ENCODE measurements at places on chromosomes 2 and 18. TPM values are rescaled to one million over a fixed set of nuclear protein-coding genes. Genes with fewer than 3 reads are reported as not detected.
A peak's percentile ranks its signal among the peaks of the same experiment; 100 is the strongest.

DNA sequence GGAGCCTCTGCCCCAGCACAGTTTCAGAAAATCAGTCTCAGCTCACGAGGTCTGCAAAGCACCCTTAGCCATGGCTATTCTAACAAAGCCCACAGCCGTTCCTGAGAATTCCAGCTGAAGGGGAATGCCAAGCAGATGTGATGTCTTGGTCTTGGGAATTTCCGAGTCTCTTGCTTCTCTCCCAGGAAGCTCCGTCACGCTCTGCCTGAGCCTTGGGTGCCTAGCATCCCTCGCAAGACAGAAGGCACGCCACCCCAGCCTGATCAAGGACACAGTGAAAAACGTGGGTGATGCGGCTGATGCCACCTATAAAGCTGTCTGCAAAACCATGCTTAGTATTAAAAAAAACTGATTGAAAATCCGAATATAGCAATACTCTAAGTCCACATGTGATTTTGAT, 254.6 kb downstream of the SH3BP4 start:
- DNase-seq: no peak

DNA sequence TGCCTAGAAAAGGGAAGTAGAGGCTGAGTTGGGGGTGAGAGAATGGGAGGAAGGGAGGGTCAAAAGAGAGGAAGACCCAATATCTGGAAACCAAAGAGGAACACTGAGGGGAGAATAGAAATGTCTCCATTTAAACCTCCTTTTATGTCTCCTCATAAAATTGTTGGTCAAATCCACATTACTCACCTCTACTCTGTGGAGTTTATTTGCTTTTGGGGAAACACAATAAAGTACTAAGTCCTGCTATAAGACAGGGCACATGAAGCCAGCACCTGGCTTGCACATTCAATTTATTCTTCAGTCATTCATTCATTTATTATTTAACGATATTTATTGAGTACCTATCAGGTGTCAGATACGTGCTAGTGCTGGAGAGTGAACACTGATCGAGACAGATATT, 60.3 kb upstream of the NFE2L2 start:
- no peak for DNase-seq

DNA sequence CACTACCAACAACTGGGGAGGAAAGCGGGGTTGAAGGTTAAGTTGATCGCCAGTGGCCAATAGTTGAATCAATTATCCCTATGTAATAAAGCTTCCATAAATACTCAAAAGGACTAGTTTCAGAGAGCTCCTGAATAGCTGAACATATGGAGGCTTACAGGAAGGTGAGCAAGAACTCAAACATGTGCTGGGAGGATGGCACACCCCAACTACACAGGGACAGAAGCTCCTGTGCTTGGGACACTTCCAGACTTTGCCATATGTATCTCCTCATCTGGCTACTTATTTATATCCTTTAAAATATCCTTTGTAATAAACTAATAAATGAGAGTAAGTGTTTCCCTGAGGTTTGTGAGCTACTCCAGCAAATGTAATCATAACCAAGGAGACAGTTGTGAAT, 115.7 kb downstream of the HNMT start:
- DNase-seq: no peak

- no peak for DNase-seq
Measured at GRCh38 chr2:31675485-31675901, 94.8 kb upstream of the SRD5A2 start.

GRCh38 chr2:27958711-27959378, 68.3 kb downstream of the BABAM2 start:
- DNase-seq: no peak

- DNase-seq: no peak
Measured at GRCh38 chr2:211248841-211249240, 692.4 kb downstream of the CPS1 start.

GRCh38 chr2:16568998-16569784, 96.4 kb downstream of the CYRIA start:
- DNase-seq: no peak

FAM237A gene
- not detected for total RNA-seq

LYPD6B gene
- 0.91 TPM for total RNA-seq

GRCh38 chr18:58267493-58267892, 223.5 kb downstream of the NEDD4L start:
- no peak for DNase-seq

GRCh38 chr18:64693766-64694165, 544.9 kb upstream of the LINC00305 start:
- no peak for DNase-seq

- no peak for DNase-seq
Measured at GRCh38 chr2:184644685-184645084, 46.4 kb downstream of the ZNF804A start.

- no peak for DNase-seq
Measured at GRCh38 chr2:240347373-240347940, 88.0 kb upstream of the GPC1 start.

GRCh38 chr2:149658553-149658952, 71.0 kb upstream of the MMADHC start:
- DNase-seq: no peak

CHRNG gene
- total RNA-seq: not detected

- no peak for DNase-seq
Measured at GRCh38 chr2:240208631-240209211, 68.3 kb upstream of the OTOS start.

GRCh38 chr18:23703057-23703986, 14.1 kb downstream of the LAMA3 start:
- no peak for DNase-seq

RFX8 gene
- total RNA-seq: 0.36 TPM

GRCh38 chr2:222774941-222775340, 85.9 kb upstream of the ACSL3 start:
- no peak for DNase-seq

CCDC141 gene
- total RNA-seq: 2.6 TPM

BCL11A gene
- total RNA-seq: 128 TPM

IL37 gene
- not detected for total RNA-seq

- DNase-seq: peak; percentile 15
Measured at GRCh38 chr2:225122583-225123486, 80.6 kb upstream of the DOCK10 start.

DNA sequence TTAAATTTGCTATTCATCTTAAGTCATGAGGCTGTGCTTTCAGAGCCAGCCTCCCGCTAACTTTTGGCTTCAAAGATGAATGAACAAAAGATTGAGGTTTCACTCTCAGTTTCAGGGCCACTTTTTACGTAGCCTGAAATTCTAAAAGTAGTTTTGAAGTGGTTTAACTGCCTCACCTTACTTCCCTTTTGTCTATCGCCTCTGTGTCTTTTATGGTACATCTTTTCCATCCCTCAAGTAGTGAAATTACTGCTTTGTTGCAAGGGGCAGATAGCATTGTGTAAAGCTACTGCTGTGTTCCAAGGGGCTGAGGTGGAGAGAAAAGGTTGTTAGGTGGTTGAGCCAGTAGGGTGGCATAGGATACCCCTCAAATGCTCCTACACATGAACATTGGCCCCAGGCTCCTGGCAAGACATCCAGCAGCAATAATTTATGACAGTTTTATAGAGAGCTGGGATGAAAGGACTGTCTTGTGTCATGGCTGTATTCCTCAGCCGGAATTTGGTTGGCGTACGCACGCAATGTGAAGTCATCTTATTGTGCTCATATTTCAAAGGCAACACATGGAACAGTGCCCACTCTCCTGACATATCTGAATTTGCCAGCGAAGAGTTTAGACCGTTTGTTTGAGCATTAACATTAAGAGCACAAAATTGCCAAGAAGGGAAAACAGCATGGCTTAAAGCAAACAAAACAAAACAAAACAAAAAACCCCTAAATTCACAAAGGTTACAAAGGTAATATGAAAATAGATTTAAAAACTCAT, 32.2 kb downstream of the QPCT start:
- no peak for DNase-seq

GRCh38 chr2:118811514-118812115, 35.8 kb downstream of the EN1 start:
- no peak for DNase-seq

DNA sequence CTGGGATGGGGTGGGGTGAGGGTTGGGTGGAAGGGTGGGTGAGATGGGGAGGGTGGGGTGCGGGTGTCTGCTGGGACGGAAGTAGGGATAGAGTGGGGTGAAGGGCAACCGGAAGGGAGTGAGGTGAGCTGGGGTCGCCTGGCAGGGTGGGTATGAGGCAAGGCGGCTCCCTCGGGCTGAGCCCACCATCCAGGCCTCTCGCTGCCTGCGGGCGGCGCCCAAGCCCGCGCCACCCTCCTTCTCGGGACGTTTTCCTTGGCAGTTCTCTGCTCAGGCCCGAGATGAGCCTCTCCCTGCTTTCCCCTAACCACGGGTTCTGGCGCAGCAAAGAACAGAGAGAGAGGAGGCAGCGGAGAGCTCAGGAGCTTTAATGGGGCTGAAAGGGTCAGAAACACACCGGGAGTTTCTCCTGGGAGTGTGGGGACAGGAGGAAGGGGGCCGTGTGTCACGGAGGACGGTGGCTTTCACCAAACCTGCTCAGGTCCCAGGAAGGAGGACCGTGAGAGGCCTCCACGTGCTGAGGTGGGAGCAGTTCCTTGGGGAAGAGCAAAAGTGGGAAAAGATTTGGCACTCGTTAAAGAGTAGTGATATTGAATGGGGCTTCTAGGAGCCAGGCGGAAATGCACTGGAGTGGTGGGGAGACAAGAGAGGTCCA, 4.1 kb downstream of the FEV start:
- no peak for DNase-seq

- peak; percentile 14 for DNase-seq
Measured at GRCh38 chr2:75023666-75024455, 65.4 kb downstream of the POLE4 start.

STARD6 gene
- not detected for total RNA-seq

CNDP1 gene
- 0.36 TPM for total RNA-seq

CFAP221 gene
- 5.6 TPM for total RNA-seq

DNA sequence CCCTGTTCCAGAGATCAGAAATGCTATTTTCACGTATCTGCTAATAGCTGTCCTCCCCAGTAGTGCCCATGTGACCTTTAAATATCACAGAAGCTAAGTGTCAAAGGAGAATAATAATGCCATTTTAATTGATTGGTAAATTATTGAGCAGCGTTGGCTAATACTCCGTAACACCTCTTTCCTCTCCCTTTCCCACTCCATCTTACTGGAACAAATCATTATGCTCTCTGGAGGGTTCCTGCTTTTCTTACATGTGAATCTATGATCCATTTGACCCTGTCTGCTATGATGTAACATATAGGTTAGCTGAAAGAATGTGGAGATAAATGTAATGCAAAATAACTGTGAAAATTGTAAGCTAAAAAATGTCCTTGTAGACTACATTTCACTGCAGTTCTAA, 383.6 kb upstream of the GYPC start:
- no peak for DNase-seq

GRCh38 chr2:102839668-102840388, 78.0 kb downstream of the TMEM182 start:
- peak; percentile 60 for DNase-seq

- no peak for DNase-seq
Measured at GRCh38 chr2:133434959-133435668, 133.1 kb downstream of the NCKAP5 start.

DNA sequence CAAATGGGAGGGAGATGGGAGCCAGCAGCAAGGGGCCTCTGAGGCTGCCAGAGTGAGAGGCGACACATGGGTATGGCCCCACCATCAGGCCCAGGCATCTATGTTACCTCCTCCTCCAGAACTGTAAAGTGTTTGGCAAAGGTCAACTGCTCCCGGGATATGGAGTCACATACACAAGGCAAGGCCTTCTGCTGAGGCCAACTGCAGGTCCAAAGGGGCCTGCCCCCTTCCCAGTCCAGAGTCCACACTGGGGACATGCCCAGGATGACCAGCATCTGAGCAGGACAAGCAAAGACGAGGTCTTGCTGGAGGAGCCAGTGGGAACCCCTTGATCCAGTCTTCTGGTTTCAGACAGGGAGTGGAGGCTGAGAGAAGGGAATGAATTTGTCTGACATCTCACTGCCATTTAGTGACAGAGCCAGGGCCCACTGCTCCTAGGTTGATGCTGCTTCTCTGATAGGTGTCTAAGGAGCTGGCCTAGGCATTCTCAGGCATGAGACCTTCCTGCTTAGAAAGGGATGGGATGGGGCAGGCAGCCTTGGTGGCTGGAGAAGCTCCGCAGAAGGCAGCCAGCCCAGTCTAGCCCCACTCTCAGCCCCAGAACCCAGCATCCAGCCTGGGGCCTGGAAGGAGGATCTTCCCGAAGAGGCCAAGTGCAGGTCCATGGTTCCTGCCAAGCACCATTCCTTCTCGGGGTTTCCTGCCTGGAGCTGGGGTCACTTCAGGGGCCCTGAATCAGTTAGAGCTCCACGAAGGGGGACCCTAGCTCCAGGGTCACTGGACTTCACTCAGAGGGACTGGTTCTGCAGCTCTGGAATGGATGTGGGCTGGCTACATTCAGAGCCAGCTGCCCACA, 26.4 kb downstream of the EMX1 start:
- DNase-seq: no peak

DNA sequence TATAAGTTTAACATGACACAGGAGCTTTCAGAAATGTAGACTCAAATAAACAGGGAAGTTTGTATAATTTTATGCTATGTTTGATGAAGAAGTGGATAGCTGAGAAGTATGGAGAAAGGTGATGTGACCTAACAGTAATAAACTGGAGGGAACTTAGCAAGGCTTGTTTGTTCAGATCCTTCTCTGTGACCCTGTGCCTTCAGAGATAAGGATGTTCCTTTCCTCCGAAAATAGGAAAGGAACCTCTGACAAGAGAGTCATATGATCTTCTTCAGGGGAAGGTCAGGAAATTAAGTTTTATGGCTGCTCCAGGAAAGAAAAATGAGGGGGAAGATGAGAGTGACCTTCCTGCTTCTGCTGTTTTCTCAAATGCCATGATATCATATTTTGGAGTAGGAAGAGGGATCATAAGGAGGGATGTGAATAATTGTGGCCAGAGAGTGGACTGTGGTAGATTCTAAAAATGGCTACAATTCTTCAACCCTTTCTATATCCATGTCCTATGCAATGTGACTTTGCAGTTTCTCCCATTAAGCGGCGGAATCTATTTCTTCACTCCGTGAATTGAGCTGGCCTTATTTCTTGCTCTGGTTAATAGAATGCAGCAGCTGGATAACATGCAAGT, 8.5 kb upstream of the C2orf69 start:
- DNase-seq: no peak

DNA sequence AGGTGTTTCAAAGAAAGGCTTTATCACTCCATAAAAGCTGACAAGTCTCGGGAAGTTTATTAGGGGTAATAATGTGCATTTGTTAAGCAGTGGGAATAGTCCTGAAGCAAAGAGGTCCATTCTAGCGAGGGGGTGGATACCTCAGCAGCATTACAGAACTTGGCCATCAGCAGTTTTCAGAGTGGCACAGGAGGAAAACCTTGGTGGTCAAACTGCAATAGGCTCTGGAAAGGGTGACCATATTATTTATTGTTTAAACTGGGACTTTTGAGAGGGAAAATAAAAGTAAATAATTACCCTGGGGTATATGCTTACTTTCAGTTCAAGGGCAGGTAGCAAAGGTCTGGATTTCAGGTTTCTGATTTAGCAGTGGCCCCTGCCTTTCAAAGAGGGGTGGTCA, 115.5 kb upstream of the KLHL14 start:
- no peak for DNase-seq

DNA sequence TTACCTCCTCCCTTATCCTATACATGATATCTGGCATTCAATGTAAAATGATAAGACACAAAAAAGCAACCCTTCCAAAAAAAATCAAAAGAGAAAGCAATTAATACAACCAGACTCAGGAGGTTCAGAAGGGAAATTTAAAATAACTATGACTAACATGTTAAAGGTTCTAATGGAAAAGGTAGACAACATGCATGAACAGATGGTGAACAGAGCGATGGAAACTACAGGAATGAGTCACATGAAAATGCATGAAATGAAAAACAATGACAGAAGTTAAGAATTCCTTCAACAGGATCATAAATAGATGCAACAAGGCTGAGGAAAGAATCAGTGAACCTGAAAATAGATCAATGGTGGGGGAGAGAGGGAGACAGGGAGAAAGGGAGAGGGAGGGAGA, 26.1 kb upstream of the ERCC3 start:
- no peak for DNase-seq
